ENCODE measurements at places on chromosomes 4 and X.
A peak's percentile ranks its signal among the peaks of the same experiment; 100 is the strongest.

DNA sequence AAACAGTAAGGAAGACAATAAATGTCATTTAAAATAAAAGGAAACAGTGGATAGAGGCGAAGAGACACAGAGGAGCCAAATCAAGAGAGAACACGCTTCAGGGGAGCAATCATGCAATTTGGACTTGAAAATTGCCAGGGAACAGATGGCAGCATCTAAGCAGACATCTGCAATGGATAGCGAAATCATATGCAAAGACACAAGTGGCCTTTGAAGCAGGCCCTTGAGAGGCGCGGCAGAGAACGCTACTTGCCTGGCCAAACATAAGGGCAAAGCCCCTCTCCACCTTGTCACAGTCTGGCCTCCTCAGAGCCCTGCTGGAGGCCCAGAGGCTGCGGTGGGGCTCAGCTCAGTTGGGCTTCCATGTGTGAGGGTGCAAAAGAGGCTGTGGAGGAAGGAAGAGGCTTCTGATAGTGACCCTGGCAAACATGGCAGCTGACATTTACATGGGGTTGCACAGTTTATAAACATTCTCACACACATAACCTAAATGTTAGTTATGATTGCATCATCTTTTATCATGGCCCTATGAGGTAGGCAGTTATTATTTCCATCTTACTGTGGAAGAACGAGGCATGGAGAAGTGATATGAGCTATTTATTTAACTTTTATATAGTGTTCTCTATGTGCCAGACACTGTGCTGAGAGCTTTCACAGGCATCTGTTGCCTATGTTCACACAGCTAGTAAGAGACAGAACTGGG lies 18.3 kb downstream of the ADGRG4 start:
- peak; percentile 87 for DNase-seq

DNA sequence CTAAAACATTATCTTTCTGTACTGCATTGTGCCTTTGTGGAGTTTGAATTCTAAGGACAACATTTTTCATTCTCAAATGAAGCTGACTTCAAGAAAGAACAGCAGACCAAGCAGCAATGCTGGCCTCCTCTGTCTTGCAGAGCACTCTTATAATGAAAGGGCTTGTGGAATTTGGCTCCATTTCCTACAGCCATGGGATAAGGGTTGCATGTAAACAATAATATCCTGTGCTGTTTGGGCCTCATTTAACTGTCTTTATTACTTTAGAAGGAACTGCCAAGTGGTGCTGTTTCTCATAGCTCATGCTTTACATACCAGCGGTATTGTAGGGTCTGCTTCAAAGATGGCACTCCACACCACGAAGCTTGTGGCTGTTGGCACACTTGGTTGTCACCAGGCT lies 111.4 kb upstream of the EOLA2 start:
- no peak for DNase-seq

GRCh38 chrX:41733939-41734338 lies 10.0 kb downstream of the GPR82 start:
- DNase-seq, result no peak

DNA sequence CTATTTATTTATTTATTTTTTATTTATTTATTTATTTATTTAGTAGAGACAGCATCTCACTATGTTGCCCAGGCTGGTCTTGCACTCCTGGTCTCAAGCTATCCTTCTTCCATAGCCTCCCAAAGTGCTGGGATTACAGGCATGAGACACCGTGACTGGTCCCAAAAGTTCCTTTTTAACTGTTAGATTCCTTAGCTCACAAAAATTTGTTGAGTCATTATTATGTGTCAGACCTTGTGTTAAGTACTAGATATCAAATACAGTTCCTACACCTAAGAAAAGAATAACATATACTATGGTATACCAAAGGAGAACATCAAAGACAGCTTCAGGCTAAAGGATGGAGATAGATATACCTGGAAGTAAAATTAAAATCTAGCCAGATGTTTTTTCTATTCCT lies 11.6 kb downstream of the FGA start:
- DNase-seq, result no peak

GRCh38 chr4:106773076-106773905 lies 262.8 kb downstream of the DKK2 start:
- no peak for DNase-seq
